ENCODE measurements at places on chromosomes 4 and X.

- DNase-seq: no peak
These were observed 34.5 kb downstream of the IQCM start for GRCh38 chr4:149781150-149781549.

DNA sequence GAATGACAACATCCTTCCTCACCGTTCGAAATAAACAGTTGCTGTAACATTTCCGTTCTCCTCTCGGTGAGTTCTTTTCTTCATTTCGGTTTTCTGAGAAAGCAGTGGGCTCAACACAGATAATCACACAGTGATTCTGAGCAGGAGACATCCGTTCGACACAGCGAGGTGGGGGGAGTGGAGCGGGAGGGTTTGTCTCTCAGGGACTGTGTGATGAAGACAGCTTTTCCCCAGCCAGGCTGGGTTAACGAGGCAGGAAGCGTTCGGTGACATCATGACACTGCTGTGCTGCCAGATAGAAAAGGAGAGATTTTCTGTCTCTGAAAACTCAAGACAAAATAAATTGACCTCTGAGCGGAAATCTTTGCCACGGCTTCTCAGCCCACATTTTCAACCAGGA is 119.3 kb downstream of the CRLF2 start:
- no peak for DNase-seq

- no peak for DNase-seq
These were observed 56.1 kb downstream of the PLS3 start for GRCh38 chrX:115616943-115617563.

- DNase-seq: no peak
These were observed 24.5 kb downstream of the RBMX start for GRCh38 chrX:136856050-136856449.

DNA sequence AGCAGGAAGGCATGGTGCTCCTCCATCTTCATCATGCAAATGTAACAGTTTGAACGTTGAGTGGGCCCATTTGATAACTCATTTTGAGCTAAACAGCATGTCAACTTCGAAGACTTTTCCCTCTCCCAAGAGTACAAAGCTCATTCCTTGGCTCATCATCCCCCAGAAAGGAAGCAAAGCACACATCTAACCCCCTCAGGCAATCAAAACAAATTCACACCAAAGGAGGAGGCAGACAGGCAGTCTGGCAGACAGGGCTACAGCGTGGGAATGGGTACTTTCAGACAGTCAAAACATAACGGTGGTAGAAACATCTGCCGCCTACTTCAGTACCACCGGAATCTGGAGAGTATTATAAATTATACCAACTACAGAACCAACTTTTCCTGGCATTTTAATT is 81.7 kb downstream of the PCDH19 start:
- no peak for DNase-seq

DNA sequence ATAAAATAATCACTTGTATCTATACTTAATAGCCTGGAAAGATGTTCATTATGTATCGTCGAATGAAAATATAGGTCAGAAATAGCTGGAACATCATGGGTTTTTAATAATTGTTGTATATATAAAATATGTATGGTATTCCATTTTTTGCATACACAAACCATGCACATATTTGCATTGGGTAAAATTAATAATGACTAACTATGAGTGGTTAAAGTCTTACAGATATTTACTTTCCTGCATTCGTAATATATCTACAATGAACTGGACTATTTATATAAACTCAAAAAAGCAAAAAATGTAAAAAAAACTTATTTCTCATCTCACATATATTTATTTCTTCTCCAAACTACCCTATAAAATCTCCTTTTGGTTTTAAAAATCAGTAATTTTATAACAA is 46.0 kb downstream of the CYLC1 start:
- DNase-seq: no peak
